Naive thymus-derived CD4-positive, alpha-beta T cell (primary cell): ENCODE measurements at places on chromosomes 2 and 18. TPM values are rescaled to one million over a fixed set of nuclear protein-coding genes. Genes with fewer than 3 reads are reported as not detected.

Gene MBOAT2
- total RNA-seq, result 1.4 TPM

Gene PAIP2B
- 3.0 TPM for total RNA-seq

Gene AQP12A
- not detected for total RNA-seq

GRCh38 chr18:35635170-35635569 is 53.6 kb downstream of the GALNT1 start:
- H3K27me3 ChIP-seq, result no peaks in the 10 kb centered on the region
- no peak overlapping the region for H3K27ac ChIP-seq
- H3K36me3 ChIP-seq, result no peaks in the 10 kb centered on the region
- no peak for DNase-seq
- H3K4me3 ChIP-seq, result no peak overlapping the region

DNA sequence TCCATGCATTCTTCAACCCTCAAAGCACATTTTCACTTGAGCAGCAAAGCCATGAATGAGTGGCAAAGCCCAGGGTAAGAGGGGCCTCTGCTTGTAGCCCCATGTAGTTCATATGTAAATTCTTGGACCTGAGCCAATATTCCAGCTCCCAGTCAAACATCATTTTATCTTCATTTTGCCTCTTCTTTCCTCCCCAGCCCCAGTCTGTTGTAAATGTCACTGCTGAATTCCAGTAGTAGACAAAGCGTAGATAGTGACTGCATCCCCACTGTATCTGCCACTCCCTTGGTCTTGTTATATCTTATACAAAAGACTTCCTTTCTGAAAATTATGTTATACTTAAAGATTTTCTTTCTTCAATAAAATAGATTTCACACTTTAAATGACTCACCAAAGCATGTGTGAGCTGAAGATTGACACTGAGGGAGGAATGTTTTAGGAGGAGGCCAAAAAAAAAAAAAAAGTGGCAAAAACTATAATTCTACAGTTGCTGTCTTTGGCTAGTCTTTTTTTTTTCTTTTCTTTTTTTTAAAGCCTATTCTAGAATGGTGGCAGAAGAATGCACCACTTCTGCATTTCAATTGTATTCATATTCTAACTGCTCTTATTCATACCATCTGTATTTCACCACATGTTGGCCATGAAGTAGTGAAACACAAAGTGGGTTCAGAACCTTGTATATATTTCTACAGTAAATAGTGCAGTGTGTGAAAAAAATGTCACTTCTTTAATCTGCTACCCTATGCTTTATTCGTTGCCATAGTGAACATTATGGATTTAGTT is 306.1 kb downstream of the CPS1 start:
- no peak for DNase-seq
- no peaks in the 10 kb centered on the region for H3K27me3 ChIP-seq
- no peak overlapping the region for H3K27ac ChIP-seq
- no peaks in the 10 kb centered on the region for H3K4me1 ChIP-seq

GRCh38 chr2:49973917-49974368 is 819.6 kb upstream of the FSHR start:
- H3K4me1 ChIP-seq, result no peaks in the 10 kb centered on the region
- no peak overlapping the region for H3K27ac ChIP-seq
- no peaks in the 10 kb centered on the region for H3K27me3 ChIP-seq
- no peaks in the 10 kb centered on the region for H3K36me3 ChIP-seq
- peak overlapping the region; percentile 52 for H3K4me3 ChIP-seq

DNA sequence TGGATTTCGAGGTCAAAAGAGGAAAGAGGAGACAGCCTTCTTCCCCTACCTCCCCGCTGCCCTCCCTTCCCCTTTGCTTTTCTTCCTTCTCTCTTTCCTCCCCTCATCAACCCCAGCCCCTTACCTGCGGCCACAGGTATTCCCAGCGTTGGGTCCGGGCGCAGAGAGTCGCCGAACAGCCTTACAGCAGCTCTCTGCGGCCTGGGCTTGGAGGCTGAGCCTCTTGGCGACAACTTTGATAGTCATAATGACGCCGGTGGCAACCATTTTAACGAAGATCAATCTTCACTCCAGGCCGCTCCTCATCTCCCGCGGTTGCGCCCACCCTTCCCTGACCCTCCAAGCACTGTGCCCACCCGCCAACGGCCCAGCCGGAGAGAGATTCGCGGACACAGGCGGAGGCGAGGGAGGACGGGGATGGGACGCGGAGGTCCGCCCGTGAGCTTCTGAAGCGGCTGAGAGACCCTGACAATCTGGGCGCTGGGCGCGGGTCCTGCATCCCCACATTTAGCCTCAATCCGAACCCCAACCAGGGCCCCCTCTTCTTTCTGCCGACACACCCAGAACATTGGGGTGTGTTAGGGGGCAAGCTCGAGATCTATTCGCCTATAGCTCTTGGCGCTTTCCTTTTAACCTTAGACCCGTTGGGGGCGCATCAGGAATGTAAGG is 1.5 kb upstream of the EVX2 start:
- no peaks in the 10 kb centered on the region for H3K4me1 ChIP-seq
- H3K27me3 ChIP-seq, result peaks cover 45% of the 10 kb centered on the region
- no peak overlapping the region for H3K27ac ChIP-seq
- no peaks in the 10 kb centered on the region for H3K36me3 ChIP-seq

DNA sequence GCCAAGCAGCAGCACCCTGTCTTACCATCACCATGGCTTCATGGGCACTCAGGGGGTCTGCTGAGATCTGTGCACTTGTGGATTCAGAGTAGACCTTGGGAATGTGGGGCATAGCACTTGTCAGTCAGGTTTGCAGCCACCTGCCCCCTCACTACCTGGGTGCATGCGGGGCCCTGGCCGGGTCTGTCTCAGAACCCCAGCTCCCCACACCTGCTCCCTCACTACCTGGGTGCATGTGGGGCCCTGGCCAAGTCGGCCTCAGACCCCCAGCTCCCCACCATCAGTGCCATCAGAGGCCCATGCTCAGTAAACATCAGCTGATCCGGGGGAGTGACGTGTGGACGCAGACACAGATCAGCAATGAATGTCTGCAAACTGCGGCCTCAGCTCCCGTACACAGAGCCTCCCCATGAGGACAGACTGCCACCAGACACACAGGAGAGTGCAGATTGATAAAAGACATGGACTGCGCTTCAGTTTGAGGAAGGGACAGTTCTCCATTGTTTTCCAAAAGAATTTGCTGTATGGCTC is 205.1 kb downstream of the GLI2 start:
- H3K27me3 ChIP-seq, result no peaks in the 10 kb centered on the region
- no peaks in the 10 kb centered on the region for H3K36me3 ChIP-seq
- H3K4me3 ChIP-seq, result no peak overlapping the region
